ENCODE measurements at places on chromosomes 6 and 20.

DNA sequence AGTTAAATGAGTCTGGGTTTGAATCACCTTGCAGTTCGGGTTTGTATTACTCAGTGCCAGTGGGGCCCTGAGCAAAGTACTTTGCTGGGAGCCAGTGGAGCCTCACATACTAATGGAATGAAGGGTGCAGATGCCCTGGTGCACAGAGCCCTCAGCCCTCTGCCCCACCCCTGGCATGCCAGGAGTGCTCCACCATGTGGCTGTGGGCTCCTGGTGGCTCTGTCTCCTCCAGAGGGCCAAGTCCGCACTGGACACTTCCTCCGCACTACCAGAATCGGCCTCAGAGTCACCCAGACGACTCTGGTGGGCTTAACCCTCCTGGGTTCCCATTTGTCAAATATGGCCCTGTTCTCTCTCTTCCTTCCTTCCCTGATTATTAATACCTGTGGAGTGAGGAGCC is 94.0 kb downstream of the STK35 start:
- no peak for DNase-seq

- no peak for DNase-seq
Observed at GRCh38 chr6:37339741-37340638, 13.8 kb upstream of the RNF8 start.

GRCh38 chr6:144349690-144350527 is 64.8 kb downstream of the UTRN start:
- no peak for DNase-seq

- no peak for DNase-seq
Observed at GRCh38 chr6:6351511-6352025, 31.1 kb upstream of the F13A1 start.

DNA sequence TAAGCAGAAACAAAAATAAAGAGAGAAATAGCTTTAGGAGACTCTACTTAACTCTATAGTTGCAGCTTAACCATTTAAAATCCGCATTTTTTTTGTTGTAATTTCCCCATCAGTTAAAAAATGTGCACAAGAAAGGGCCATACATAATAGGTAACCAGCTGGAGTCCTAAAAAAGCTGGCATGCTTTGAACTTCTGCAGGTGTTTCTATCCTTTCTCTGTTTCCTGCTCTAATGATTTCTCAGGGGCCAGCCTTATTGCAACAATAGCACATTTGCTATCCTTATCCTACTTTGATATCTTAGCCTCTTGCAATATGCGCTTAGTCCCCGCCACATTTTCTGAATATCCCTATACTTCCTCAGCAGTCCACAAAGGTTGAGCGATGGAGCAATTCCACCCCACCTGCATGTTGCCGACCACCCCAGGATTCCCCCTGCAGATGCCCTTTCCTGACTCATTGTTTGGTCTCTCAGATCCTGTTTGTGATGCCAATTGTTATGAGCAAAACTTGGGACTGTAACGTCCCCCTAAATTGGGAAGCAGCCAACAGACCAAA is 48.5 kb downstream of the TRIM27 start:
- DNase-seq, result no peak

DNA sequence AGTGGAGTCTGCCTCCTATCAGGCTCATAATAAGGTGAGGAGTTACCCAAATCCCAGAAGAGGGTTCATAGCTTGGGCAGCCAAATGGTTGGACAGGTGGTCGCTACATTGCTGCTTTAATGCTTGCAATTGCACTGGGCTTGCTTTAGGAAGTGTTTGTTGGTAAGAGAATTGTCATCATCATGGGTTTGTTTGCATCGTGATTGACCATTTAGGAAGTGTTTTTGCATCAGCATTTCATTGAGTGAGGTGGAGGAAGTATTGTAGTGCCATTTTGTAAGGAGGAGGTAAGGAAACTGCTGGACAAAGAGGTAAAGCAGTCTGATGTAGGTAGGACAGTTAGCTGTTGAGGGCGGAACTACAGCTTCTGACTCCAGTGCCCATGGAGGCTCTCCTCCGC is 101.5 kb downstream of the ARID1B start:
- no peak for DNase-seq

- DNase-seq, result no peak
Observed at GRCh38 chr6:23601811-23602345, 524.1 kb upstream of the NRSN1 start.

DNA sequence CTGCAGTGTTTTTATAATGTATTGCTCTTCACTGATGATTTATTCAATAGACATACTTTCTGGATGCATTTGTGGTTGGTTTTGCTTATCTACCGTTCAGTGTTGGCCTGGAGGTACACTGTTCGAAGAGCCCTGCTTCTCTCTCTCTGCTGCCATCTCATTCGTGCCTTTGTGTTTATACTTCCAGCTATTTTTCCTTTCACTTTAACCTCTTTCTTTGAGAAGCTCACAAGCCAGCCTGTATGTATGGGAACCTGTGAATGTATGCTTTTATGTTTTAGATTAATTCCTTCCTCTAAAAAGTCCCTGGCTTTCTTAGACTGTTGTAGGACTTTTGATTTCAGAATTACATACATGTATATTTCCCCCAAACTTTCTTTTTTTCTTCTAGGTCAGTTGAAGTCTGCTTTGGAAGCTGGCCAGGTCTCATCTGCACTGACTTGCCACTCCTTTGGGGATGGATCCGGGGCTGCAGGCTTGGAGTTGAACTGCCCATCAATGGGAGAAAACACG is 83.0 kb downstream of the SCAND1 start:
- no peak for DNase-seq

DNA sequence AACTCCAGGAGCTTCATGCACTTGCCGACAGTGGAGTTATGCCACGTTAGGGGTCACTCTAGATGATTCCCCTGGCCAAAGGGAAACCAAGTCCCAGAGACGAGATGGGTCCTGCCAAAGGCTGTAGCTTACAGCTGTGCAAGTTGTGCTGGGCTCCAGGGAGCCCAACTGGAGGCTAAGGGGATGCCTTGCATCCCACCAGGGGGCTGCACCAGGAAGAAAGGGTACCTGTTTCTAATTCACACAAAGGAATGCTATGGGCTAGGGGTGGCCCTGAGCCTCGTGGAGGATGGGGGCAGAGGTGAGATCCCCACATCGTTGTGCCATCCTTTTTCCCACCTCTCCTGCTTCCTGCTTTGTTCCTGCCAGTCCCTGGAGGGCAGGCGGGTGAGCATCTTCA is 23.7 kb upstream of the SCRT2 start:
- no peak for DNase-seq

- no peak for DNase-seq
Observed at GRCh38 chr6:11473008-11473740, 64.4 kb upstream of the TMEM170B start.

GRCh38 chr20:44733341-44734069 is 12.2 kb upstream of the KCNK15 start:
- DNase-seq, result no peak

GRCh38 chr6:16901782-16902181 is 140.5 kb upstream of the ATXN1 start:
- no peak for DNase-seq

- DNase-seq, result no peak
Observed at GRCh38 chr6:52389264-52389625, 27.3 kb downstream of the PAQR8 start.

- DNase-seq, result no peak
Observed at GRCh38 chr6:6516666-6517458, 71.7 kb upstream of the LY86 start.

GRCh38 chr6:143842461-143842901 is 657 bp upstream of the LTV1 start:
- peak; percentile 14 for DNase-seq

DNA sequence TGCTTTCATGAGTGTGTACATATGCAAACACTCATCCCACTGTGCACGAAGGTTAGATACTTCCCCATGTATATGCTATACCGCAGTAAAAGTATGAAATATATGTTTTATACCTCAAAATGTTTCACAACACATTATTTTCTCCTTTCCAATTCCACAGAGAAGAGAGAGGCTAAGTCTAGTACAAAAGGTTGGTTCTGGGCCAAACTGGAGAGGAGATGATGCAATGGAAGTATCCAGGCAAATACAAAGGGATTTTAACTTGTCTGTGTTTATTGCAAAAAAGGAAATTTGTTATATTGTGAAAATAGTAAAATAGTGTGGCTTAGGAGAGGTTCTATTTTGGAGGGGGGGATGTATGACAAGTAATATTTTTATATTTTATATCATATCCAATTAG is 112.6 kb downstream of the PLCB1 start:
- no peak for DNase-seq

DNA sequence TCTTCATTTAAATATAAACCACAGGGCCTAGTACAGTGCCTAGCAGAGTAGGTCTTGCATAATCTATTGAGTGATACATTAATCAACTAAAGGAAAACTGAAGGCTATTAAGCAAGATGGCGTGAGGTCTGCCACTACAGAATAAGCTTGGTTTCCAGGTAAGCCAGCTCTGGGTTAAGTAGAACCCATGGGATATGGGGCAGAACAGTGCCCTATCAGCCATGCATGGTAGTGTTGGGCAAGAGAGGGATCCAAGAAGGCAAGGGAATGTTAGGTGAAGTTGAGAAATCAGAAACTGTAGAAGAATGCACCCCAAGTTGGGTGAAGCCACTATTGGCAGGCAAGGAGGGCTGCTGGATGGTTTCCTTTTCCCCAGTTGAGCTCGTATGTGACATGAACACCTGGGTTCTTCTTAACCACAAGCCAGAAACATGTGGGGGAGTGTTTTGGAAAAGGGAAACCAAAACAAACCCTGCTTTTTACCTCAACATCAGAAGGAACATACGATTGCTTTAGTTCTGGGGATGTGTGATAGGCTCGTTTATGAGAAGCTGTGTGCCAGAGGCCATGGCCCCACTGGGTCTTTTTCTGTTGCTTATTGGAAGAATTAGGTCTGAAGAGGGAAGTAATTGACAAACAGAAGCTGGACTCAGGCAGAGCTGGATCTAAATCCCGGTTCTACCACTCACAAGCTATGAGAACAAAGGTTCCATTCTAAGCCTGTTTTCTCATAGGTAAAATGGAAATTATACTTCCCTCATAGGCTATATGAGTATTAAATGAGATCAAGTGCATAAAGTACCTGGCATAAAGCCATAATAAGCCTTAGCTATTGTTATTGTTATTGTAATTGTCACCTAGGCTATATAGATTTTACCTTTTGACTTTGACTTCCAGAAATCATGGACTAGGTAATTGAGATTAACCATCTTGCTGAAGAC is 33.5 kb downstream of the NEDD9 start:
- DNase-seq, result no peak

DNA sequence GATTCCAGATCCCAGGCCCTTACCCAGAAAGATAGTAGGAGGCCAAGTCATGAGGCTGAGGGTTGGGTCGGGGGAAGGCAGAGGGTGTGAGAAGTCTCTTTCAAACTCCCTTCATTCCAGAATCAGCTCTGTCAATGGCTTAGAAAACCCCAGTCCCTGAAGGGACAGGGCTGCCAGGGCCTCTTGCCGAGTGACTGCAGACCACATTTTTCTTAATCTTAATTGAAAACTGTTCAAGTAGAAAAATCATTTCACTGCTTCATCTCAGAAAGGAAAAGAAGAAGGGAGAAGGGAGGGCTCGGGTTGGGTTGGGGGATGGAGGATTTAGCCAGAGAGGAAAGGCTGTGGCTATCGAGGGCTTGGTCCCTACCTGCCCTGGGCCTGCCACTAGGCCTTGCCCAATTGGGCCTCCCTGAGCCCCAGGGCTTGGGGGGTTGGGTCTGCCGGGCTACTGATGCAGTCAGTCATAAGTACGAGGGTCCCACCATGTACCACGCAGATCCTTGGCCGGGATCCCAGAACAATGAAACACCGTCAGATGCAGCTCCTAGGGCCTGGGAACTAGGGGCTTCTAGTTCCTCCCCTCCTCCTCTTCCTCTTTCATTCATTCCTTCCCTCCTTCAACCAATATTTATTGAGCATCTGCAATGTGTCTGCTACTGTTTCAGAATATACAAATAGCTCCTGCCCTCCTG is 44.0 kb upstream of the CTNNBL1 start:
- DNase-seq, result no peak

- DNase-seq, result no peak
Observed at GRCh38 chr6:44737829-44738528, 350.5 kb downstream of the CDC5L start.

DNA sequence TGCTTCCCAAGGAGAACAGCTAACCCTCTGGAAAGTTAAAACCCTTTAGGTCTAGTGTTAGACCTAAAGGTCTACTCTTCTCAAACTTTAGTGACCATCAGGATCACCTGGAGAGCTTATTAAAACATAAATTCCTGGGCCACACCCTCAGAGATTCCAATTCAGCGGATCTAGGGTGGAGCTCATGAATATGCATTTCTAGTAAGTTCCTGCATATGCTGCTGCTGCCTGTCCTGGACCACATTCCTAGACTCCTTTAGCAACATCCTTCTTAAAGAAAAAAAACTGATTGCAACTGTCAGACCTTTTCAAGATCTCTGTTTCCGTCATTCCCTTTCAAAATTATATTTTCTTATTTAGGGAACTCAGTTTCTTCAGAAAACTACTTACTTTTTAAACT is 31.2 kb downstream of the SNAP25 start:
- no peak for DNase-seq

GRCh38 chr20:19349879-19350278 is 137.4 kb downstream of the SLC24A3 start:
- no peak for DNase-seq

DNA sequence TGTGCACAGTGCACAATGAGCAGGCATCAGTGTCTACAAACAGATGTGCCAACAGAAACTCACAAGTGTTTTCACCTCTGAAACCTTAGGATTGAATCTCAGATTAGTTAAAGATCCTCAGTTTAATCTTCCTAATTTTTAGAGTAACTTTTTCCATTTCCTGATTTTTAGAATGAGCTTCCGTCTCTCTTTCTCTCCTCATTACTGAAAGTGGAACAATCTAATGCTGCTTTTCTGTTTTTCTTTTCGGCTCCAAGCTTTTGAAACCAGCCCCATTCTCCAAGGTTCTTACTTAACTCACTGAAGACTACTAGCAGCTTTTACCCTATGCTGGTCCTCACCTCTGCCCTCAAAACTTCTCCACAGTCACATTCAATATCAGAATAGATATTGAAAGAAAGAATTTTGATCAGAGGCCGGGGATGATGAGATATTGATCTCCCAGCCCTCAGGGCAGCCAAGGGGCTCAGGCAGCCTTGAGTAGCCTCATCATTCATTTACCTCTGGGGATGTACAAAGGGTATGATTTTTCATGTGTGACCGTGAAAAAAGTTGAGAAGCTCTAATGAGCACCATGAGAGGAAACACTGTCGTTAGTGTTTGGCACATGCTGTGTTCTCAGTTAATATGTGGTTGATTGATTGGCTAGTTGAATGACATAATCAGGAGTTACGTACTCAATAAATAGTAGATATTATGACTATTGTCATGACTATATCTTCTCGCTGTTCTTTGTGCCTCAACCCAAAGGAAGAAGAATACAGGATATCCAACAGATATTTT is 11.9 kb upstream of the STK38 start:
- no peak for DNase-seq

- no peak for DNase-seq
Observed at GRCh38 chr6:41970436-41970846, 28.8 kb upstream of the CCND3 start.

DNA sequence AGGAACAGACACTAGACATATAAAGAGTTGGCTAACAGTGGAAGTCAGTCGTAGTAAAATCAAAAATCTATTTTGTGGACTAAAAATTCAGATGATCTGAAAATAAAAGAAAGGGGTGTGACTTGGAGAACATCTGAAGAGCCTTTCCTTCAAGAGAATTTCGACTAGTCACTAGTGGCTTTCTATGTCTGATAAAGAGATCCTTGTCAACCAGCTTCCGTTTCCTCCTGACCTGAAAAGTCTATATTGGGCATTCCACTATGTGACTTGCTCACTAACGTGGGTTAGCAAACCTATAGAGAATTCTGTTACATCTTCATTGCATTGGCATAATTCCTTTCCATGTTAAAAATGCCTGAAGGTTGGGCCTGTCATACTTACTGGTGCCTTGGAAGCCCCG is 25.9 kb downstream of the TRAF3IP2 start:
- no peak for DNase-seq

Data from SK-N-MC (cell line).